ENCODE measurements at places on chromosomes 2 and 18.

GRCh38 chr2:73933194-73933593 is 6.5 kb downstream of the DGUOK start:
- no peak for DNase-seq

- no peak for DNase-seq
These were observed 526.9 kb upstream of the ID2 start for GRCh38 chr2:8154936-8155335.

GRCh38 chr2:64860276-64860885 is 128.8 kb upstream of the SLC1A4 start:
- DNase-seq, result no peak

- DNase-seq, result no peak
These were observed 310.2 kb upstream of the FIGN start for GRCh38 chr2:164046040-164046439.

- no peak for DNase-seq
These were observed 107.0 kb downstream of the MGAT5 start for GRCh38 chr2:134360745-134361487.

GRCh38 chr2:218017211-218018053 is 14.6 kb upstream of the TNS1 start:
- no peak for DNase-seq

DNA sequence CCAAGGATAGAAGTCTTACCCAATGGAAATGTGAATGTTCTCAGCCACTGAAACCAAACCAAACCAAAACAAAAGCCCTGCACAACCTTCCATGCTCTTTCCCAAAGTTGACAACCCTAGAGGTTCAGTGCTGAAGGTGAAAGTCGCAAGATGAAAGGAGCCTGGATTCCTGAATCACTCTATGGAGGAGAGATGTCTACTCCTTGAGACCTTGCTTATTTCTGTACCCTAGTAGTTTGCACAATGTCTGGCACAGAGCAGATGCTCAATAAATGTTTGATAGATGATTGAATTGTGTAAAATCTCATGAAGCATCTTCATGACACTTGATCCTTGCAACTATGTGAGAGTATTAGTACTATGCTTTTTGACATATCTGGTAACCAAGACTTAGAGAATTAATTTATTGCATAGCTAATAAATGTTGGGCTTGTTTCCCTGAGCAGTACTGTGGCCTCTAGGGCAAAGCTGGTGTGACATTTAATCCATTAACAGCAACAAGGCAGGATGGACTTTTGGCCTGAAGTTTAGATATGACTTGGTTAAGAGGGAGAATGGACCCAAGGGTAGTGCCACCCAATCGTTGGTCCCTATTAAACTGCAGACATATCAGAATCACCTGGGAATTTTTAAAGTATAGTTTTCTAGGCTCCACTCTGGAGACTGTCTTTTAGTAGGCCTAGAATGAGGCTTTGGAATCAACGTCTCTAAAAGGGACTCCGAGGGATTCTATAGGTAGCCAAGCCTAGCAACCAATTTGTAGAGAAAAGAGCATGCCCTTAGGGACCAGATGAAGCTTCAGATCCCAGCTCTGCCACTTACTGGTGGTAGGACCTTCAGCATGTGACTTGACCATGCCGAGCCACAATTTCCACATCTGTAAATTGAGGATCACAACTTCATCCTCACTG is 145.9 kb downstream of the DDX1 start:
- no peak for DNase-seq

GRCh38 chr2:113260991-113261390 is 17.7 kb downstream of the PAX8 start:
- no peak for DNase-seq

- DNase-seq, result peak; percentile 76
These were observed 326.2 kb upstream of the SOX11 start for GRCh38 chr2:5365871-5366461.

Measured in erythroblast (primary cell).